Epithelial cell of alveolus of lung (primary cell): ENCODE measurements at places on chromosomes 7 and 10. TPM values are rescaled to one million over a fixed set of nuclear protein-coding genes. Genes with fewer than 3 reads are reported as not detected.

IQCE gene
- total RNA-seq: 6.7 and 11.5 TPM in 2 replicates

ICA1 gene
- total RNA-seq: 1.5 and 3.1 TPM in 2 replicates

CDC14C gene
- total RNA-seq: not detected in 2 replicates

COL13A1 gene
- total RNA-seq: 3.7 and 22.6 TPM in 2 replicates

ADAM8 gene
- total RNA-seq: 4.5 and 6.0 TPM in 2 replicates

SRI gene
- total RNA-seq: 82.4 and 94.8 TPM in 2 replicates

SCIN gene
- 0.26 TPM in 1 of 2 replicates, not detected in the other for total RNA-seq

CLRN3 gene
- not detected in 2 replicates for total RNA-seq

MTURN gene
- total RNA-seq: 4.3 and 8.8 TPM in 2 replicates

ANKRD16 gene
- 4.2 and 4.5 TPM in 2 replicates for total RNA-seq

KCND2 gene
- total RNA-seq: 1.7 and 2.6 TPM in 2 replicates

PRSS2 gene
- 2.9 and 34.8 TPM in 2 replicates for total RNA-seq

PLAC9 gene
- 13.4 and 14.5 TPM in 2 replicates for total RNA-seq

NKX2-3 gene
- not detected in 2 replicates for total RNA-seq
